ENCODE measurements at places on chromosomes 5 and 9.

DNA sequence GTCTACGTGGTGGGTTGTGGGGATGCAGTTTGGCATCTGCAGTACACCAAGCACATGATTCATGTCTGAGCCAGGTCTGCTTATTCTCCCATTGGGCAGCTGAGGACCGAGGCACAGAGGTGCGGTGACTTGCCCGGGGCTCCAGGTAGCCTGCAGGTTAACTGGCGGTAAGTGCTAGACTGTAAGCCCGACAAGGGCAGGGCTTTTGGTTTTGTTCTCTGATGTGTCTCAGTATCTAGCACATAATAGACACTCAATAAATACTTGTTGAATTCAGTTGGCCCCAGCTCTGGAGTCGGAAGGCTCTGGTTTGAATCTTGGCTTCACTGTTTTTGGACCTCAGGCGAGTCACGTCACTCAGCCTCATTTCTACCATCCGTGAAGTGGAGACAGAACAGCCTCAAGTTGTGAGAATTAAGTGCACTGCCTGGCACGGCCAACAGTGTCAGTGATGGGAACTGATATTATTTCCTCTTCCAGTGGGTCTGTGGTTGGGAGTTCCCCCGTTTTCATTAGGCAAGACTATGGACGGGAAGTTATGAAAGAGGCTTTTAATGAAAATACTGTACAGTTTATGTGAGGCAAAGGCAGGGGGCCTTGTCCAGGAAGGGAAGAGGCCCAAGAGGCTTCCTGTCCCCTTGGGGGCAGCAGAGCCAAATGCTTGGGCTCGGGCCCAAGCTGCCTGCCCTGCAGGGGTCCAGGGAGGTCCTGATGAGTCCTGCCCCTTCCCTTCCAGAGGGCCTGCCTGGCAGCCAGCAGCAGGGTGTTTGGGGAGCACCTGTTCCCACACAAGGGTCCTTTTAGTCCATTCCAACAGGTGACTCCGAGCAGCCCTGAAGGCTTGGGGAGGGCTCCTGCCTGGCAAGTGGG lies 3.3 kb downstream of the PRELID1 start:
- no peak for DNase-seq

GRCh38 chr5:10264604-10265003 lies 14.5 kb downstream of the CCT5 start:
- no peak for DNase-seq

- DNase-seq, result no peak
Measured at GRCh38 chr9:92589923-92590322, 54.1 kb upstream of the ECM2 start.

DNA sequence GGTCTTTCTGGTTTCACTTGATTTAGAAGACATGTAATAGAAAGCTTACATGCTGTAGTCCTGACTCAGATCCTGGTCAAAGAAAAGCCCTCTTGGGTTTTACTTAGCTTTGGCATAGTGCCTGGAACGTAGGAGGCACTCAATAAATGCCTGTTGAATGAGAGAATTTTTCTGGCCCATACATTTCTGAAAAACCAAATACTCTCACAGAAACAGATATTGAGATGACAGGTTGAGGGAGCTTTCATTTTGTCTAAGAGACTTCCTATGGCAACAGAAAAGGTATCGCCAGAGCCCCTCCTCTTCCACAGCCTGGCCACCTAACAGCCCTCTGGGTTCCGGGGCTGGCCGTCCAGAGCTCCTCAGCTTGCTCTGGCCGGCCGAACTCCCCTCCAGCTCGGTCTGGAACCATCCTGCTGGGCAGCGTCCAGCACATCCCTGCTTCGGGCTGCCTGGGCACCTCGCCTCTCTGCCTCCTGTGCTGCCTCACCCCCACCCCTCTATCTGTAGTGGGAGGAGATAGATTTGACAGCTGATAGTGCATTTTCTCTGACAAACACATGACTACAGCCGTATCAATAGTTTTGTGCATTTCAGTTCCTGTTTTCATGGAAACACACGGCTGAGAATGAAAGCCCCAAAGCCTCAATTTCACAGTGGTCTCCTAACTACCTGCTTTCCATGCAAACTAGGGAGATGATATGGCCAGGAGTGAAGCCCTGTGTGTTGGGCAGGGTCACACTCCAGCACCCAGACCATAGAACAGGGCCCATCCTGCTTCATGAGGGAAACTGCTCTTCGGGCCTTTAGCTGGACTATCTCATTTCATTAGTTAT lies 1.1 kb downstream of the IL4 start:
- no peak for DNase-seq

- no peak for DNase-seq
Measured at GRCh38 chr9:109011231-109011671, 2.0 kb downstream of the CTNNAL1 start.

- no peak for DNase-seq
Measured at GRCh38 chr5:39760385-39761198, 335.8 kb upstream of the DAB2 start.

Data from NCI-H2081 (cell line).